NCI-H460 (cell line): ENCODE measurements at places on chromosomes 16 and 17. TPM values are rescaled to one million over a fixed set of nuclear protein-coding genes. Genes with fewer than 3 reads are reported as not detected.
A peak's percentile ranks its signal among the peaks of the same experiment; 100 is the strongest.

DNA sequence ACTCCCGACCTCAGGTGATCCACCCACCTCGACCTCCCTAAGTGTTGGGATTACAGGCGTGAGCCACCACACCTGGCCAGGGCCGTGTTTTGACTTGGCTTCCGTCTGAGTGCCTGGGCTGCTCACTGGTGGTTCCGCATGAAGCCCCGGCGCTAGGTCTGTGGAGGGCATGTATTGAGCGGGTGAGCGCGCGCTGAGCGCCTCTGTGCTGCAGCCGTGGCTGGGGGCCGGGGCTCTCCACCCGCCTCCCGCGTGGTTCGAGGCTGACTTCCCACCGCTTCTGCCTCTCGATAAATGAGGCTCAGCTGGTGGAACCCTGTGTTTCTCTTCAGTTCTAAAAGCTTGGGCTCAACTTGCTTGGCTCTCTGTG lies 38.9 kb upstream of the ATP2A3 start:
- DNase-seq: no peak

DNA sequence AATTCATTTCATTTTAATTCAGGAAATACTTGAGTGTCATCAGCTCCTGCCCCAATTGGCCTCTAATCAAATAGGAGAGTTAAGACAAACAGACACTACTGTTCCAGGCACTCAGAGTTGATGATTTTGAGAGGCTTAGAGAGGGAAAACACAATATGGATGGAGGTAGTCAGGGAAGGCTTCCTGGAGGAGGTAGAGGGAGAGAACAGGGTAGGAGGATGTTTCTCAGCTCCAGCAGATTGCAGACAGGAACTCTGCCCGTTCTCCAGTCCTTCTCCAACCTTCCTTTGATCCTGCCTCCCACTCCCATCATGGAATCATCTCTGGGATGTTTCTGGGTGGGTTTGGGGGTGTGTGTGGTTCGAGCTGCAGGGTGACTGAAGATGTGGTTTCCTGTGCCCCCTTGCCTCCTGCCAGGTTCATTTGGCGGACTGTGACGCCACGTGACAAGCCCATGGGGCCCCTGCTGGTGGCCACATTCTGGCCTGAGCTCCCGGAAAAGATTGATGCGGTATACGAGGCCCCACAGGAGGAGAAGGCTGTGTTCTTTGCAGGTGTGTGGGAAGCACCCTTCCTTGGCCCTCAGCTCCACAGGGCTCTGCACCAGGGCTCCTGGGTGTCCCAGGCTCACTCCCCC lies 12.2 kb upstream of the LPCAT2 start:
- DNase-seq: no peak

DNA sequence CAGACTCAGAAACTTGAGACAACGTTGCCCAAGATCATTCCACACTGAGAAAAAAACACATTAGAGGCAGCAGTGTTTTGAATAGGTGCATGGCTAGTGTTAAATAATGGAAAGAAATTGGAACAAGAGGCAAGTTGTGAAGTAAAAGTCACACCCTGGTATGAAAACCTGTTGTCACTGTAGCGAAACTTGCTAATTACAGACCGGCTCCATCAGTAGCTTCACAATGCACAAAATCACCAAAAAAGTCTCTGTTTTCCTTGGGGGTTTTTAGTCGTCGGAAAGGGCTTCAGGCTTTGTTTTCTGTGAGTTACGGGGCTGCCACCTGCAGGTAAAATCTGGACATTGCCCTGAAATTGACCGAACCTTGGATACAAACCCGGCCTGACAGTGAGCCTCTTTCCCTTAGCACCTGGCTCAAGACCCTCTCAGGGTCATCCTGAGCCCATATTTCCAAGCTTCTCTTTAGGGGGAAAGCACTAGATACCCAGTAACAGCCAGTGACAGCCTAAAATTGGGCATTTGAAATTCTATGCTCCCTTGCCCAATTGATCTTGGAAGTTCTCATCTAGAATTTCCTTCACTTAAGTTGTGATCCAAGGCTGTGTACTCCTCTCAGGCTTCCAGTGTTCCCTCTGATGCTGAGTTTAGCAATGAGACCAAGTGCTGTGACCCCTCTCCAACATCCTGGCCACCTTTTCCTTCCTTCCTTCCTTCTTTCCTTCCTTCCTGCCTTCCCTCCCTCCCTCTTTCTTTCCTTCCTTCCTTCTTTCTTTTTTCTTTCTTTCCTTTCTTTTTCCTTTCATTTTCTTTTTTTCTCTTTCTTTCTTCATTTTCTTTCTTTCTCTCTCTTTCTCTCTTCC lies 7.2 kb upstream of the GRB2 start:
- peak; percentile 70 for DNase-seq

GRCh38 chr17:69561462-69561861 lies 147.0 kb downstream of the MAP2K6 start:
- DNase-seq: no peak

DNA sequence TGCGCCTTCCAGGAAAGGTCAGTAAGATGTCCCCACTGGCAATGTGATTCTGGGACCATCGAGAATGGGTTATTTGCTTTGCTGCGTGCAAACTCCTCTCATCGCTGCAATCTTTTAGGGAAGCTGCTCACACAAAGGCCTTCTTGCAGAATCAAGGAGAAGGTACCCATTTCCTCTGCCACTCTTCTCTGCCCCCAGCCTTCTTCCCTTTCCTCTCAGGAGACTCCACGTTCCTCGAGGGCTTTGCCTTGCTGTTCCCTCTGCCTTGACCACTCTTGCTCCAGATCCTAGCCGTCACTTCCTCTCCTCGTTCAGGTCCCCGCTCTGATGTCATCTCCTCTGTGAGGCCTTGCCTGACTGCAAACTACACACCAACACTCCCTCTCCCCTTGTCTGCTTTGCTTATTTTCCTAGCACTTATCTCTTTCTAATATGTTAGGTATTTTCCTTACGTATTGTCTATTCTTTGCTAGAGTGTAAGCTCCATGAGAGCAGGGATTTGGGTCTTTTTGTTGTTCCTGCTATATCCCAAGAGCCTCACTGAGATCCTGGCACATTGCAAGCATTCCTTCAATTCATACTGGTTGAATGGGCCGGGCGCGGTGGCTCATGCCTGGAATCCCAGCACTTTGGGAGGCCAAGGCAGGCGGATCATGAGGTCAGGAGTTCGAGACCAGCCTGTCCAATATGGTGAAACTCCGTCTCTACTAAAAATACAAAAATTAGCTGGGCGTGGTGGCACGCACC lies 5.3 kb upstream of the CRK start:
- DNase-seq: no peak

DNA sequence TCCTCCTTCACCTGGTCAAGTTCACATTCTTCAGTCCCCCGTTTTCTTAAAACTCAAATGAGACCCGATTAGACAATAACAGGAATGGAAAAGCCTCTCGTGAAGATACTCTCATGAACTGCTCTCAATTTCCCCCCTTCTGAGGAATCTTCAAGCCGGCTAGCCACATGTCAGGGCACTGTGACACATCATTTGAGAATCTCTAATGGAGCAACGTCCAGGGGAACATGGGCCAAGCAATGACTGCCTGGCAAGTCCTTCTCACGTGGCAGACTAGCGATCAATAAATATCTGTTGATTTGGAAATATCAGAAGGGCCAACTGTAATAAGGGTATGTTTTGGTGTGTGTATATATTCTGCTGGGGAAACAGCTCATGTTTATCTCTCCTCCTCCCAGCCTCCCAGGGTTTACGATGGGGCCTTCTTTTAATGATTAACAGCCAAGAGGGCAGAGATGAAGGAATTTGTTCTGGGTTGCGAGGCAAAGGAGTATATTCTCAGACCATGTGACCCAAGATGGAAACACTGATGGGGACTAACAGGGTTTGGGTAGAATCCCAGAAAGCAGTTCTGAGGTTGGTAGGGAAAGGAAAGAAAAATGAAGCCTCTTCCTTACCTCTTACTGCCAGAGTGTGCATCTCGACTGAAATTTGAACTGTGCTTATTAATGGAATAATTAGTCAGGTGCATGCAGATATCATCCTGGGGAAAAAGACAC lies 21.4 kb downstream of the TTLL6 start:
- no peak for DNase-seq

- no peak for DNase-seq
These were observed 14.2 kb upstream of the SYT17 start for GRCh38 chr16:19153876-19154275.

DNA sequence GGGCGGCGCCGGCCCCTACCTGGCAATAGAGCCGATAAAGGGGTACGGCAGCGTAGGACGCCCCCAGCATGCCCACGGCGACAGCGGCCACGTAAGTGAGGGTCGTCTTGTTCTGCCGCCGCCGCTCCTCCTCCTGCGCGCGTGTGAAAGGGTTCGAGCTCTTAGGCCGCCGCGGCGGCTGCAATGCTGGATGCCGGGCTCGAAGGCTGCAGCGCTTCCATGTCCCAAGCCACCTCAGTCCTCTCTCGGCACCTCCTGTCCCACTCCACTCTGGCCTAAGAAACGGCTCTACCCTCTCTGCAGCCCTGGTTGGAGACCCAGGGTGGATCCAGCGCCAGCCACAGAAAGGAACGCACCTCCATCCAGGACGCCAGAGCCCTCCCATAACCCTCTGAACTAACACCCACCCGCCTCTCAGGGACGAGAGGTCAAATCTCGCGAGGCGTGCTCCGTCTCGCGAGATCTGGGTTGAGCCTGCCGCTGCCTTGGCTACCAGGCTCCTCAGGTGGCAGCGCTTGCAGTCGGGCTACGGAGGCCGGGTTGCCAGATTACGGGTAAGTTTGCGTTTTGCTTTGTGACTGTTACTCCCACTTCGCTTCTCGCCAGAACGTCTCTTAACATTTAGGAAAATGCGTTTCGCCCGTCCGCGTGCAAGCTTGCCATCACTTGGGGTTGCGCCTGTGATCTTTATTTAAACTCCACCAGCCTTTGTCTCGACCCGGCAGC lies at the start of the genes COX11 and STXBP4:
Gene COX11, minus strand, starts transcription at position 393 of the 726 bp plus-strand sequence. Its CDS starts 8 bp downstream, at position 385.
Gene STXBP4, plus strand, starts transcription at position 504 of the 726 bp plus-strand sequence. CDS start 17,455 bp downstream, outside the sequence.
- peak; percentile 95 for DNase-seq

GRCh38 chr16:28616636-28617035 lies 6.8 kb upstream of the SULT1A1 start:
- no peak for DNase-seq

DNA sequence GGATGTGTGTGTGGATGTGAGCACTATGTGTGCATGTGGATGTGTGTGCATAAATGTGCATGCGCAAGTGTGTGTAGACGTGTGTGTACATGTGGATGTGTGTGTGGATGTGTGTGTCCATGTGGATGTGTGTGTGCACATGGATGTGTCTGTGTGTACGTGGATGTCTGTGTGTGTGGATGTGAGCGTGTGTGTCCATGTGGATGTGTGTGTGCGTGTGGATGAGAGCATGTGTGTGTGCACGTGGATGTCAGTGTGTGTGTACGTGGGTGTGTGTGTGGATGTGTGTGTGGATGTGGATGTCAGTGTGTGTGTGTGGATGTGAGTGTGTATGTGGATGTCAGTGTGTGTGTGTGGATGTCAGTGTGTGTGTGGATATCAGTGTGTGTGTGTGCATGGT lies 63.6 kb upstream of the DOC2B start:
- DNase-seq: no peak

DNA sequence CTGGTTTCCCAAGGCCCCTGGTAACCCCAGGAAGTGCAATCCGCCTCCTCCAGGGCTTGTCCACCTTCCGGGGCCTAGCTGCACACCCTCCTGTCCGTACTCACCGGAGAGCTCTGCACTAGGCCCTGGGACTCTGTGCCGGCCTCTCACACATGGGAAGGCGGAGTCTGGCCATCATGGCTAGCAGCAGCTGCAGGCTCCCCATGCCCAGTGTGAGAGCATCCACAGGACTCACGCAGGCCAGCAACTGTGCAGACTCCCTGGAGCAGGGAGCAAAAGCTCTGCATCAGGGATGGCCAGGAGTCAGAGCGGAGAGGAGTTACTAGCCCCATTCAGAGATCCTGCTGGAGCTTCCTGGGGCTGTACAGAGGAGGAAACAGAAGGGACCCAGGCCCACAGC lies 20.2 kb downstream of the FOXN1 start:
- no peak for DNase-seq

DNA sequence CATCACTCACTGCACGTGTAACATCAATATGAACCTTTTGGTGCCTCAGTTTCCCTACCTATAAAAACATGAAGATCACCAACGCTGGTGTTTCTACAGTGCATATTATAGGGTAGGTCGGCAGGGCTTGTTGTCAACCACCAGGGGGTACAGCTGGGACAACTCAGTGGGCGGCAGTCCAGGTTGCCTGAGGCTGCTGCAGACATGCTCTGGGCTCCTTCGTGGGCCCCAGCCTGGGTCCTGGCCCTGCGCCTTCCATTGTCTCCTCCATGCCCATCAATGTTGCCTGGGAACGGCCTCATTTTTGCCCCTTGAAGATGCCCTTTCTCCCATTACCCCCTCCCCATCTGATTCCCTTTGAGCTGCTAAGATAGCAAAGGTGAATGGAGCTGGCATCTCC lies 89.8 kb downstream of the GSG1L start:
- no peak for DNase-seq

DNA sequence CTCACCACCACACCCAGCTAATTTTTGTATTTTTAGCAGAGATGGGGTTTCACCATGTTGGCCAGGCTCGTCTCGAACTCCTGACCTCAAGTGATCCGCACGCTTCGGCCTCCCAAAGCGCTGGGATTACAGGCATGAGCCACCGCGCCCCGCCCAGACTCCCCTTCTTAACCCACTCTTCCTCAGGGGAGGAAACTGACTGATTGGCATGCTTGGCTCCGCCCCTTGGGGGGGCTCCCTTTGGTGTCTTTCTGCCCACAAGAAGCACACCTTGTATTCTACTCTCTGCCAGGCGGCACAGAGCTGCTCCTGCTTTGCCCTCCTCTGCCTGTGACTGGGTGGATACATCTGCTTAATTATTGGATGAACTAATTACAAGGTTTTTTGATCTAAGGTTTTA lies 4.7 kb upstream of the ASGR2 start:
- no peak for DNase-seq

The TPSD1 gene
- total RNA-seq: not detected in 2 replicates

The KRTAP1-5 gene
- total RNA-seq: not detected in 2 replicates

The DNAH3 gene
- total RNA-seq: 0.14 and 0.37 TPM in 2 replicates

The CFAP52 gene
- 0.22 TPM in 1 of 2 replicates, not detected in the other for total RNA-seq

The IGF2BP1 gene
- total RNA-seq: 0.09 and 0.15 TPM in 2 replicates
